Fibroblast of skin of right quadriceps (primary cell): ENCODE measurements at places on chromosomes 6 and 20.

- DNase-seq = peak; percentile 75
These were observed 119.7 kb downstream of the RTN4IP1 start for GRCh38 chr6:106509420-106510089.

GRCh38 chr20:31908424-31908823 lies 38.0 kb downstream of the TTLL9 start:
- no peak for DNase-seq

DNA sequence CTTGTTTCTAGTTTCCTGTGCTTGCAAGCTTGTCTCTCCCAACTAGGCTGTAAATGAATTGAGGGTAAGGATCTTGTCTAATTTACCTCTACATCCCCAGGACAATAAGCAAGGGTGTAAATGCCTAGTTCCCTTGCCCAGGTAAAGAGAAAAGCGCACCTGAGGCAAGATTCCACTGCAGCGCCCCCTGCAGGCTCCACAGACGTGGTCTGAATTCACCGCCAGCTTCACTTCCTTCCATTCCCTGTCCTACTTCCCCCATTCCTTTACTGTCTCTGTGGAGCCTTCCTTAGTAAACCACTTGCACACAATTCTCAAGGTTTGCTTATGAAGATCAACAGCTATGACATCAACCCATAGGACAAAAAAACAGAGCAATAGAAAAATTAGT lies 42.3 kb downstream of the ANKEF1 start:
- no peak for DNase-seq

DNA sequence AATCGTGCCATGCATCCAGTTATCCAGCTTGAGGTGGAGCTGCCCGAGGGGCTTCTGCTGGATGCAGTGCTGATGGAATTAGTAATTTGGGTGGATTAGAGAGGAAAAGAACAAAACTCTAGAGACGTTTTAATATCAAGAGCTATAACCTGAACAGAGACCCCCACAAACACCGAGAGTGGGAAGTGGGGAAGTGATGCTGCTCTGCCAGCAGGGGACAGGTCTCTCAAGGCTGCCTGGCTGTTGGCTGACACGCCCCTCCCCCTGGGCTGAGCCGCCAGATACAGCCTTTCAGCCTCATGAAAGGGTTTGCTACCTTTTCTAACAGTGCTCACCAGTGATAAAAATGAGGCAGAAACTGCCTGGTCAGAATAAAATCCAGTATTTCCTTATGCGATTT lies 9.6 kb downstream of the LEMD2 start:
- DNase-seq = no peak

DNA sequence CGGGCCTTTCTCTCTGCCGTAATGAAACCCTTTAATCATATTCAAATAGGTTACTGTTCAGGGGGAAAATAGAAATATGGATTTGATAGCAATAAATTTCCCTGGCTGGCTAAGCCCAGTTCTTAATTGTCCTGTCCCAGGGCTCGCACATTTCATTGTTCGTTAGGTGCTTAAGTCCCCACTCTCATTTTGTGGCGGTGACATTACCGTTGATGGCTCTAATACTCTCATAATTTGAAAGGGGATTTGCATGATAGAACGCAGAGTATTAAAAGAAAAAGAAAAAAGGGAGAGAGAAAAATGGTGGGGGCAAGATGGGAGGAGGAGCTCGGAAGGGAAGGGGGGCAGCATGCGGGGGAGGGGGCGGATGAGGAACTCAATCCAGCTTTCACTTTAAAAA lies 79.1 kb upstream of the FOXP4 start:
- no peak for DNase-seq

- peak; percentile 80 for DNase-seq
These were observed 332.4 kb upstream of the PRDM1 start for GRCh38 chr6:105753620-105754211.

DNA sequence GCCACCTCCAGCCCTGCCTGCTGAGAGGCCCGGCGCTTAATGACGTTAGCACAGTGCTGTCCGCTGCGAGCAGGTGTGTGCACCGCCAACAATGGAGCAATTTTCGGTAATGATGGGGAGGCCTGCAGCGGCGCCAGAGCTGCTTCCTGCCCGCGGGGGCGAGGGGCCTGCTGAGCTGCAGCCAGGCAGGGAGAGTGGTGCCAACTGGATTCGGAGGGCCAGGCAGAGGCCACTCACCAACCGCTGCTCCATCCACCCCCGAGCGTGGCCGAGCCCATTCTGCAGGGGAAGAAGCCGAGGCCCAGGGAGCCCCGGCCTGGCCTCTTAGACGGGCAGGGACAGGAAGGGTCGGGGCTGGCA lies 9.6 kb downstream of the HRH3 start:
- no peak for DNase-seq

DNA sequence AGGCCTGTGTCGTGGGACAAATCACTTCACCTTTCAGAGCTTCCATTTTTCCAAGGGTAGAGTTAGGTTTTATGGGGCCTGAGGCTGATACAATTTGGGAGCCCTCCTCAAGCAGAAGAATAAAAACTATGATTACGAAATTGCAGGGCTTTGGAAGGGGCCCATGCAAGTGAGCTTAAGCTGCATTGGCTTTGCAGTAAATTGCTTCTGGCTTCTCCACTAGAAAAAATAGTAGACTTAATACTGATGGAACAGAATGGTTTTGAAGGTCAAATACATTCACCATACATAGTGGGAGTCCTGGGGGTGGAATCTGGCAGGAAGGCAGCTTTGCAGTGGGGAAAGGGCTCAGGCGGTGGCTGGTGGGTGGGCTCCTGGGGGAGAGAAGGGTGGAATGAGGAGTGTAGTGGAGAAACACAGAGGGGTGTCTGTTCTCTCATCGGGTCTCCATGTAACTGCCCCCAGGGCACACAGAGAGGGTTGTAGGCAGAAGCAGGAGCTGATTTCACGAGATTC lies 55.9 kb upstream of the RNF24 start:
- no peak for DNase-seq

- DNase-seq = no peak
These were observed 160.1 kb upstream of the BEND3 start for GRCh38 chr6:107275330-107275865.

DNA sequence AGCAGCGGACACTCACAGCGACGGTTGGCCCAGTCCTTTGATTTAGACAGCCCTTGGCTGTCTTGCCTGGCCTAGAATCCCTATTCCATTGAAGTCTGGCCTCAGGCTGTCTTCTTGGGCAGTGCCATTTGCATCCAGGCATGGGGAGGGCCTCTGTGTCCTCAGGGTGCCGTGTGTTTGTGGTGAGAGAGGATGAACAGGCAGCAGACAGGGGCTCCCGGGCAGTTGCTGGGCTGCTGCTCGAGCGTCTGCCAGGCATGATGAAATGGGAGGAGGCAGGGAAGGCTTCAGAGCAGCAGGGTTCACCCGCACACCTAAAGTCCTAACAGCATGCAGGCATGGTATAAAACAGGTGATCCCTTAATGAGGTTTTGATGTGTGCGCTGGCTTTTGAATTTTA lies 126.9 kb downstream of the SOBP start:
- no peak for DNase-seq

DNA sequence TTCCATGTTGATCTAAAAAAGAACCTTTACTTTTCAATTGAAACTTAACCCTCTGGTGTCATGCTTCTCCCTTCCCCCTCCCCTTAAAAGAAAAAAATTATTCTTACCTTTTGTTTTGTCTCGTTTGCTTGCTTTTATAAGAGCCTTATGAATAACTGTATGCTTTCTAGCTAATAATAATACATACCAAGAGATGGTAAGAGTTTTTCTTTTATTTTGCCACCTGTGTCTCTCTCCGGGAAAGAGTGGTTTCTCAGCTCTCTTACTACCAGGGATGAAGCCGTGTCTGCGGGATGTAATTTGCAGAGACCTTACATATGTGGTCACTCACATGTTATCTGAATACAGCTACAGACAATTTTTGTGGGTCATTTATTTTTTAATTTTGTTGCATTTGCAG lies 7.7 kb downstream of the STX16 start:
- no peak for DNase-seq

DNA sequence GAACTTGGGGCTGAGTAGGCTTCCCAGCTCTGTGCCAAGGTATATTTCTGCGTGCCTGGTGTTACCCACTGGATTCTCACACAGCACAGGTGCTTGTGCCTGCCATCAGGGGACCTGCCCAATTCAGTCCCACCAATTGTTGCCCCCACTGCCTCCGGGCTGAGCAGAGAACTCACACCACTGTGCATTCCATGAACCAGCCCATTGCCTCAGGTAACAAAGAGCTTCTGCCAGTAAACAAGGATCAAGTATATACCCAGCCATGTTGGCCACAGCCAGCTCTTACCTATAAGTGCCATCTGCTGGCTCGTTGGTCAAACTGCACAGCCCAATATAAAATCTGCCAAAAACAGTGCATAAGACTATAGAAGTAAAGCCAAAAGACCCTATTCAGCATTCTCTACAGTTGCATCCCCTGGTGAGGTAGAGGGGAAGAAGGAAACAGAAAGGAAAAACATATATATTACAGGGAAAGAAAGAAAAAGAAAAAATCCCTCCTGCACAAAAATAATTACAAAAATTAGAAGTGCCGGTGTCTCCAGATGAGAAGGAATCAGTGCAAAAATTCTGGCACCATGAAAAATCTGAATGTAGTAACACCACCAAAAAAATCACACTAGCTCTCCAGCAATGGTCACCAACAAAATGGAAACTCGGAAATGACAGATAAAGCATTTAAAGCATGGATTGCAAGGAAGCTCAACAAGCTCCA lies 241.4 kb downstream of the IBTK start:
- peak; percentile 54 for DNase-seq

- DNase-seq = no peak
These were observed 229.7 kb upstream of the MOCS1 start for GRCh38 chr6:40163924-40164323.

- DNase-seq = peak; percentile 96
These were observed 102.7 kb downstream of the FIG4 start for GRCh38 chr6:109793792-109794191.

DNA sequence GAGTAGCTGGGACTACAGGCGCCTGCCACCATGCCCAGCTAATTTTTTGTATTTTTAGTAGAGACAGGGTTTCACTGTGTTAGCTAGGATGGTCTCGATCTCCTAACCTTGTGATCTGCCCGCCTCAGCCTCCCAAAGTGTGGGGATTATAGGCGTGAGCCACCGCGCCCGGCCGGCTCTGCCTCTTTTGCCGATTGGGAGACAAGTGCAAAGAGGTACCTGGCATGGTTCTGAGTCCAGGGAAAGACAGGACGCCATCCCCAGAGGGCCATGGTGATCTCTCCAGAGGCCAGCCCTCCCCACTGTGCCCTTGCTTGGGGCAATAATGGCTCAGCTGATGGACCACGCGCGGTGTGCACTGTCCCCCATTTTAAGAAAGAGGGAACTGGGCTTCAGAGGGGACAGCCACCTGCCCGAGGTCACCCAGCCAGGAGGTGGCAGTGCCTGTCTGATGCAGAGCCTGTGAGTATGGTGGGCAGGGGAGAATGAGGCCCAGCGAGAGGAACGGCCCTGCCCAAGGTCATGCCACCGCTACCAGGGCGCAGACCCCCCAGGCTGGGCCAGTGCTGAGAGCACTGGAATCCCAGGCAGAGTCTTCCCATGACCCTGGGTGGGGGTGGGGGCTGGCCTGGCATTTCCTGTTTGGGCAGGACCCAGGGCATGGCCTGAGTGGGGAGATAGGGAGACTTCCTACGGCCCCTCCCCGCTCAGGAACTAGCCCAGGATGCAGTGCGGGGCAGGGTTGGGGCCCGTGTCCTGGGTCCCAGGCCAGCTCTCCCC lies 61.0 kb downstream of the SNAI1 start:
- no peak for DNase-seq

- DNase-seq = no peak
These were observed 292.6 kb upstream of the PREP start for GRCh38 chr6:105695461-105695860.

DNA sequence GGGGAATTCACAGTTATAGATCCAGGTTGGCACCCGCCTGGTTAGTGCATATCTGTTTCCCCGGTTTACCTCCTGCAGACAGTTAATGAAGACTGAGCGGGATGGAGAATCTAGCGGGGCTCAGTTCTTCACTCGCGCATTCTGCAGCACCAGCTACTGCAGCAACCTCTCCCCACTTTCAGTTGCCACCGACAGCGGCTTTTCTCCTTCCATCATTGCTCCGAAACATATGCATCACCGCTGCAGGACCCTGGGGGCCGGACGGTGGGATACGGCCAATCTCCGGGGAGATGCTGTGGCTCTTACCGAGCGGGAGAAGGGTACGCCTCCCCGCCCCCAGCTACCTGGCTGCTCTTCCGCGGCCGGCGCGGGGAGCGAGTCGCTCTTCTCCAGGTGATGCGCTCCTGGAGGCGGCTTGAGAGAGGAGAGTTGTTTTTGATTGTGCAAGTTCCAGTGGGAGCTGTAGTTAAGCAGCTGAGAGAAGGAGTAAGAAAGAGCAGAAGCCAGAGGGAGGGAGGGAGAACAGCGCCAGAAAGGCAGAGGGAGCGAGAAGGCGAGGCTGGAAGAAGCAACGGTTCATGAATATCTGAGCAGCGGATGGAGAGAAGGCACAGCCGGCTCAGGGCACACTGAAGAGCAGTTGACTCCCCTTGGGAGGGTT lies at the start of gene SGK1:
TSS of gene SGK1 (minus strand) at position 642 of the 661 bp plus-strand sequence. CDS start 652 bp downstream, outside the sequence.
- peak; percentile 37 for DNase-seq

- DNase-seq = no peak
These were observed 83.3 kb upstream of the TGM3 start for GRCh38 chr20:2212456-2213015.

DNA sequence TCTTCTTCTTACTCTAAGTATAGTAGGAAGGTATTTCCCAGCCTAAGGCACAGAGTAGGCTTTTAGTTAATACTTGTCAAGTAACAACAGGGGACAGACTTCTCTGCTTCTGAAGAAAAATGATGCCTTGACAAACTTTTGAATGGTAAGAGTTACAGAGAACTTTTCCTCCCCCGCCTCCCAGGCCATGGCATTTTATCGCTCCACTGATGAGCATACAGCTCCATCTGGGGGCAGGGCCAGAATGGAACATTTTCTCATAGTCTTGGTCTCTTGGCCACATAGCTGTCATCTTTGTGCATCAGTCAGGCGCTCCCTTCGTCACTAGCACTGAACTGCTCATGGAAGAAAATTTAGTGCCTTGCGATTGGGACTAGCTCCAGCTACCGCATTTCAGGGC lies 1066.8 kb upstream of the CITED2 start:
- DNase-seq = peak; percentile 94

GRCh38 chr20:21391972-21392352 lies 5.4 kb downstream of the NKX2-4 start:
- no peak for DNase-seq

DNA sequence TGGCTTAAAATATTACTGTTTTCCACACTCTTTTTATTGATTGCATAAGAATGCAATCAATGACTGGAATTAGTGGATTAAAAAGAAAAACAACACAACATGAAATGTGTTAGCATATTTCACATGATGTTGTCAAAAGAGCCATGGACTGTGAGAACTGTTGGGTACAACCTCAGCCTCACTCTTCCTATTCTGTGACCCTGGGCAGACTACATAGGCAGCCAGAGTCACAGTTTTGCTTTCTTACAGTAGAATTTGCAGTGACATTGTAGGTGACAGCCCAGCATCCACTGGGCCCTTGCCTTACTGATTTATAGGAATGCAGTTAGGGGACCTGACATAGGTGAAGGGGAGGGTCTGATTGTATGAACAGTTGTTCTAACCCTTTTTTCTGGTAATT lies 471.4 kb upstream of the SLC35B3 start:
- DNase-seq = no peak
